DMS79 treated with DMSO at 0.1 percent for 48 hours (cell line): ENCODE measurements at places on chromosomes 11 and 22.

DNA sequence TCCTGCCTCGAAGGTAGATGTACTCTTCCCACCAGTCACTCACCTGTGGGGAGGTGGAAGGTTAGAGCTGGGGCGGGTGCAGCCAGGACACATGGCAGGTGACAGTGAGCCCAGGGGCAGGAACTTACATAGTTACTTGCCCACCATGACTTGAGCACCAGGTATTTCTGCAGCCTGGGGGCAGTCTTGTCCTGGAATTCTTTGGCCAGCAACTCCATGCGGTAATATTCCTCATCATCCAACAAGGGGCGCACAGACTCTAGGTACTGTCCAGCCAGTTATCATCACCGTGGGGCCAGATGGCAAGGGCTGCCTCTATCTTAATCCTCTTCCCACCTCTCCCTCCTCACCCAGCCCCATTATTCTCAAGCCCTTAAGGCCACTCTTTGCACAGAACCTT lies 2.2 kb downstream of the CPT1B start:
- no peak for DNase-seq

GRCh38 chr11:83540112-83540675 lies 254.0 kb upstream of the CCDC90B start:
- no peak for DNase-seq

GRCh38 chr22:42939941-42940653 lies 74.9 kb downstream of the PACSIN2 start:
- DNase-seq, result no peak

- DNase-seq, result no peak
Observed at GRCh38 chr11:328012-328411, 7.4 kb upstream of the IFITM3 start.

DNA sequence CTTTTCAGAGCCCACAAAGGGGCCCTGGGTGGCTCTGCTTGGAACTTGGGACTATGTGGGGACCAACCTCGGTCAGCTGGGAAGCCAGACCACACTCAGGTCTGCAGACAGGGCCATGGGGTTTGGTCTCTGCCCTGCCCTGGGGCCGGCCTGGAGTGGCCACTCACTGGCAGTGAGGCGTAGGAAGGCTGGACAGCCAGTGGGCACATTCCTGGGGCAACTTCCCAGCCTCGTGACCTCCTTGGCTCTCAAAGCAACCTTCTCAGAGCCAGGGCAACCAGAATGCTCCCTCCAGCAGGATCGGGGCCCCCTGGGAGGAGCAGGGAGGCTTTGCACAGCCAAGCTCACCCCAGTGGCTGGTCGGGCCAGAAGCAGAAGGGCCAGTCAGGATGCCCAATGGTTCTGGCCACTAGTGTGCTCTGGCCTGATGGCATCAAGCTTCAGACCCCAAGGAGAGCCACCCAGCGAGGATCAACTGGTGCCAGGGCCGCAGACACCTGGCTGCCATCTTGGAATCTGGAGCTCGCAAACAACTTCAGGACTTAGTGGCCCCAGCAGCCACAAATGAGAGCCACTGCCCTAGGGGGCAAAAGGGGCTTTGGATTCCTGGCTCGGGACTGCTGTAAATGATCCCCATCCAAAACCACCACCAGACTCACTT lies 87.1 kb downstream of the MYEOV start:
- DNase-seq, result no peak

GRCh38 chr11:61777234-61778090 lies 14.9 kb downstream of the TMEM258 start:
- no peak for DNase-seq

DNA sequence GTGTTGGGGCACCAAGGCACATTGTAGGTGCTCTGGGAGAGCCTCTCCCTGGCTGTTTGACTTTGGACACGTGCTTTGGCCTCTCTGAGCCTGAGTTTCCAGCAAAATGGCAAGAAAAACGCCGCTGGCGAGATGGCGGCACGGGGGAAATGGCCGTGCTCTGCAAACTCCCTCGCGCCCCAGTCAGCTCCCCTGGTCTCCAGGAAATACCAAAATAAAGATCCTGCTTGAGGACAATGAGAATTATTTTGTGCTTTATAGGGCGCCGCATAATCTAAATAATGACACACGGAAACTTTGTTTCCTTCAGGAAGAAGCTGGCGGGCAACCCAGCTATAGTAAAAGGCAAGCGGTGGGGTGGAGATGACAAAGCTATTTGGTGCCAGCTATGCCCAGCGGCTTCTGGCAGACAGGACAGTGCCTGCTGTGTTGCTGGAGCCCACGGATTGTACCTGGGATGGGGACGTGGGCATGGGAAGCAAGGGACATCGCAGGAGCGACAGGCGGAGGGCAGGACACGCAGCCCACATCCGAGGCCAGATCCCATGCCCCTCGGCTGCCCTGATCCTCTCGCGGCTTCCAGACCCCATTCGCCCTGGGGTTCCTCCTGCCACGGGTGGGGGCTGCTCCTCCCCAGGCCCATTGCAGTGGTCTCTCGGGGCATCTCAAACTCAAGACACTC lies 26.3 kb upstream of the RFPL3 start:
- no peak for DNase-seq

DNA sequence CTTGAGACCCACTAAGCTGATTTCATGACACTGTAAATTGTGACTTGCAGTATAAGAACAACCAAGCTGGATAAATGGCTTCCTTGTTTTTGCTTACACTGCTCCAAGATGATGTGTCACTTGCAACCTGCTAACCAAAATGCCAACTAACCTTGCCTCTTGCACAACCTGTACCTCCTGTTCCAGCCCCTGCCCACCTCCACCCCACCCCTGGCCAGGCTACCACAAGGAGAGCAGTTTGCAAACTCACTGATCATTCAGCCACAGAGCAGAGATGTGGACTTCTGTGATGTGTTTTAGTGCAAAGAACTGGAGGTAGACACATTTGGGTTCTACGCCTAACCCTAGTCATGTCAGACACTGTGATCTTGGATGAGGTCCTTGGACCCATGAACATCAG lies 4.3 kb upstream of the APOL6 start:
- DNase-seq, result no peak

GRCh38 chr22:28955817-28956216 lies 72.4 kb downstream of the ZNRF3 start:
- no peak for DNase-seq

DNA sequence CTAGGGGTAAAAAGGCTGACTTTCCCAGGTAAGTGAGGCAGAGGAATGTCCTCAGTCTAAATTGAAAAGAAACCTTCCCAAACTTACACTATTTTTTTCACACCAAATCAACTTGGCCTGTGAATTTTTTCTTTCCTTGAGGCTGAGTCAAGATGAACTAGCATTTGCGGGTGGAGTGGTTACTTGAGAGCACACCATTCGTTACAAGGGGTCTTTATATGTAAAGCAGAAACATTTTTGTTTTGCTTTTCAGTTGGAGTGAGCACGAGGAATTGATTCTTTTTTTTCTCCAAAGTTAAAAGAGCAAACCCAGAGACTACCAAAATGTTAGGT lies 36.4 kb downstream of the MAML2 start:
- peak; percentile 76 for DNase-seq

DNA sequence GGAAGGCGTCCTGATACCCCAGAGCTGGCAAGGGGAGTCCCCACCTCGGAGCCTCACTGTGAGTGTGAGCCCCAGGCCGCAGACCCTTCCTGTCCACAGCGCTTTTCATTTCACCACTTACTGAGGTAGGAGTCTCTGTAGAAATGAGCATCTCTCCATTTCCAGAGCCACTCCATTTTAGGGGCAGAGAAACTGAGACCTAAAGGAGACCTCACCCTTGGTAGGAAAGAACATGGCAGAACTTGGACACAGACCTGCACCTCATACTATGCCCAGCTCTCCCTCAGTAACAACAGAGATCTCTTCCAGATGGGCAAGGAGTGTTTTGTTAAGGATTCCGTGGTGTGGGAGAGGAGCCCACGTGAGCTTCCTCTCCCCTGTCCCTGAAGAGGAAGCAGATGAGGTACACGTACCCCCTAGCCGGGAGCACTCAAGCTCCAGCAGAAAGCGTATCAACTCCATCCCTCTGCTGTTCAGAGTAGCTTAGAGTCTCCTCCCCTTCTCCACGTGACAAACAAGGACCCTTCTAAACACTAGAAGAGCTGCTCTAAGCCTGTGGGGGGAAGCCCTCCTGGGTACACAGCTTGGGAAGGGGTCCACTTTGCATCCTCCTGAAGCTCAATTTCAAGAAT lies 532 bp upstream of the VSIG2 start:
- DNase-seq, result peak; percentile 7

DNA sequence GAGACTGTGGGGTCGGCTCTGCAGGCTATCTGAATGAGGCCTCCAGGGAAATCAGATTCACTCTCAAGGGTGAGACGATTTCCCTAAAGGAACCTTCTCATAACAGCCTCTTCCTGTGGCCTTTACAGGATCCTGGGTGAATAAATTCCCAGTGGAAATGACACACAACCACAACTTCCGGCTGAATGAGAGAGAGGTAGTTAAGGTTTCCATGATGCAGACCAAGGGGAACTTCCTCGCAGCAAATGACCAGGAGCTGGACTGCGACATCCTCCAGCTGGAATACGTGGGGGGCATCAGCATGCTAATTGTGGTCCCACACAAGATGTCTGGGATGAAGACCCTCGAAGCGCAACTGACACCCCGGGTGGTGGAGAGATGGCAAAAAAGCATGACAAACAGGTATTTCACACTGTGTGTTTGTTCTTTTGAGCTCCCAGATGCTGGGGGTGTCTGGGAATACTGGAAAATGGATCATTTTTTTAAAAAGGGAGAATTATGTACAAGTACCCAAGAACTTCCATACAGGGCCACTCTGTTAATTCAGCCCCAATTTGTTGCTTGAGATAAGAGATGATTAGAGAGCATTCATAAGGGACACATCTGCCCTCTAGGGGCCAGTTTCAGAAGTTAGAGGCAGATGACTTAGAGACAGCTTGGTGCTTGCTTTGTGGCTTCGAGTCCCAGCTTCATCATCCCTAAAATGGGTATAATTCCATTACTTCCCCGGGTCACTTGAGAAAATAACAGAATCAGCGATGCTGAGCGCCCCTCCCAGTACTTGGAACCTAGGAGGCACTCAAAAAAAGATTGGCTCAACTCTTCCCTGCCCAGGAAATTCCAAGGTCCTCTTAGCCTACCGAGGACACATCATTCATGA lies 10.2 kb downstream of the SERPIND1 start:
- peak; percentile 23 for DNase-seq

DNA sequence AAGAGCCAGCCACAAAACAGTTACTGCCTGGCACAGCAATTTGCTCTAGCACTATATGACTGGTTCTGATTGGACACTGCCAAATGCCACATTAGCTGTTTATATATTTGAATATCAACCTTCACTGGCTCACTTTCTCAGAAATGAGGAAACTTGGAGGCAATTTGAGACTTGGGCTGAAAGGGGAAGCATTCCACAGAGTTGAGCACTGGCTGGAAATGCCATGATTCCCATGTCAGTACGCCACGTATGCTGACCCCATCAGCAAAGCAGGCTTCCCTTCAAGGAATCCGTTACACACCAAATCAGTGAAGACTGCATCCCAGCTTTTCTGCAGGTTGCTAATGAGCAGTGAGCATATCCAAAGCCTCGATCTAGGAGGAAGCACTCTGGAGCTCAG lies 34.7 kb downstream of the GALNT18 start:
- no peak for DNase-seq

- no peak for DNase-seq
Observed at GRCh38 chr11:103870821-103871309, 165.6 kb upstream of the DDI1 start.

GRCh38 chr11:85783758-85784157 lies 27.2 kb downstream of the SYTL2 start:
- DNase-seq, result no peak

DNA sequence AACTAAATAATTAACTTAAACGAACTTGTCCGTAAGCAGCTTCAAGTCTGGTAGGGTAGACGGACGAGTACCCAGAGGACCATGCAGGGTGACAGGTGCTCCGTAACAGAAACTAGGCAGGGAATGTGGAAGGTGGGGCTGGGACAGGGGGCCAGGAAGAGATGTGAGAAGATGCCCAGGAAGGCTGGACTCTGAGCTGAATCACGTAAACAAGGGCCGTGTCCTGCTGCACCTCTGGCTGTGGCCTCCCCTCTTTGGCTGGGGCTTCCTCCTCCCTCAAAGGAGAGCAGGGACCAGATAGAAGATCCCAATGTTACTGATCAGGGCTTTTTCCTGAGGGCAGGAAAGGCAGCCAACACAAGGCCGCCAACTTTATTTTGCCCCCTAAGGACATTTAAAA lies 47.9 kb downstream of the PACSIN2 start:
- no peak for DNase-seq

GRCh38 chr11:3747704-3748103 lies 49.6 kb downstream of the NUP98 start:
- no peak for DNase-seq

GRCh38 chr11:113313601-113314000 lies 782 bp upstream of the TTC12 start:
- no peak for DNase-seq

DNA sequence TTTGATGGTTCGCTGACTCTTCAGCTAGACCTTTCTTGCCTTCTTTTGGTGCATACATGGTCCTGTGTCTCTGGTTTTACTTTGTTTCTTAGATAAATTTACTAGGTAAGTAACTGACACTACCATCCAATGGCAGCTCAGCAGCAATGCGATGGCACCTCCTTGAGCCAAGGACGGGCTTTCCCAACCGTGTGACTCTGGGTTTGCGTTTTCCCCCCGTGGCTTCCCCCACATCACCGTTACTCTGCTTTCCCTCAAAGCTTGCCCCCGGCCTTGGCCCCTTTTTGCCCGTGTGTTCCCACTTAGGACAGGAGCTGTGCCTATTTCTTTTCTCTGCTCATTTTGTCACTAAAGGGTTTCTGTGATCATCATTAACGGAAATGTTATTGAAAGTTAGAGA lies 41.5 kb downstream of the TBC1D22A start:
- DNase-seq, result no peak

GRCh38 chr11:102476069-102476468 lies 23.5 kb upstream of the TMEM123 start:
- no peak for DNase-seq

- DNase-seq, result no peak
Observed at GRCh38 chr11:130611791-130612251, 163.4 kb downstream of the ADAMTS15 start.

GRCh38 chr22:37229805-37230672 lies 14.0 kb downstream of the RAC2 start:
- DNase-seq, result no peak

DNA sequence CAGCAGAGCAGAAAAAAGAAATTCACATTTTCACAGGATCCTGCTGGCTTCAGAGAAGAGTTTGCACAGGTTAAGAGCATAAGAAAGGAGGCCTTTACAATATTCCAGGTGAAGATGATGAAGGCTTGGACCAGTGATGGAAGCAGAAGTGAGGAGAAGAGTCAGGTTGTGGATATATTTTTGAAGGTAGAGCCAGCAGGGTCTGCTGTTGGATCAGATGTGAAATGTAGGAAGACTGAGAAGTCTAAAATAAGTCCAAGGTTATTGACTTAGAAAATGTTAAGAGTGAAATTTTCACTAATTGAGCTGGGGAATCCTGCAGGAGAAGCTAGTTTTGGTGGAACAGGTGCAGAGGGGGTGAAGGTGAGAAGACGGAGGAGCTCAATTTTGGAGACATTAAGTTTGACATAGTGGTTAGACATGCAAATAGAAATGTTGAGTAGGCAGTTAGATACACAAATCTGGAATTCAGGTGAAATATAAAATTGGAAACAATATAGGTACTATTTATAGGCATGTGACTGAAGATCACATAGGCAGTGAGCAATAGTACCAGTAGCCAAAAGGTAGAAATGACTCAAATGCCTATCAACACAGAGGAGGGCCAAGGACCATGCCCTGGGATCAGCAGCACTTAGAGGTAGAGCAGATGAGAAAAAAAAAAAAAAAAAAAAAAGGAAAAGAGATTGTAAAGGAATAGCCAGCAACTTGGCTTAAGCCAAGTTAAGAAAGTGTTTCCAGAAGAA lies 252.0 kb downstream of the AASDHPPT start:
- DNase-seq, result no peak
